ENCODE measurements at places on chromosomes 1 and 21.

- DNase-seq: no peak
These were observed 154.8 kb upstream of the RAB4A start for GRCh38 chr1:229116114-229116513.

DNA sequence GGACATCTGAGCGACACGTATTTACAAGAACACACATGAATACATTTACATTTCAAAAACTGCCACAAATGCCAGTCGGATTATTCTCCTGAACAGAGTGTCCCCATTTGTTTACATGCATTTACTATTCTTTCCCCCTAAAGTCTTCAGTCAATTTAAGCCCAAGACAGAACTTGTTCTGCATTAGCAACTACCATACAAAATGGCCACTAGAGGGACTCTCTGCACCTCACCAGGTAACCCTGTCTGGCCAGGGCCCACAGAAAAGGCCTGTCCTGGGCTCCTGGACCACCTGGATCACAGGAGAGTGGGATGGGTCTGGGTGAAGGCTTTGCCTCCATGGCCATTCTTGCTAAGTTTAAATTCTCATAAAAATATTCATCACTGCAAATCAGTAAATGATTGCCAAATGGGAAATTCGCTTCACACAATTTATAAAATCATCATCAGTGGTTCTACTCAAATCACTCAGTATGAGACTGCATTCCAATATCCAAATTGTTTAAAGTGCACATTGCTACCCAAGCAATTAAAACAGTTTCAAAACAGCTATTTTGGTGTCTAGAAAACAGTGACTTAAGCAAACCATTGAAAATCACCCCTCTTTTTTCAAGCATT, 12.5 kb upstream of the GUCA2A start:
- no peak for DNase-seq

DNA sequence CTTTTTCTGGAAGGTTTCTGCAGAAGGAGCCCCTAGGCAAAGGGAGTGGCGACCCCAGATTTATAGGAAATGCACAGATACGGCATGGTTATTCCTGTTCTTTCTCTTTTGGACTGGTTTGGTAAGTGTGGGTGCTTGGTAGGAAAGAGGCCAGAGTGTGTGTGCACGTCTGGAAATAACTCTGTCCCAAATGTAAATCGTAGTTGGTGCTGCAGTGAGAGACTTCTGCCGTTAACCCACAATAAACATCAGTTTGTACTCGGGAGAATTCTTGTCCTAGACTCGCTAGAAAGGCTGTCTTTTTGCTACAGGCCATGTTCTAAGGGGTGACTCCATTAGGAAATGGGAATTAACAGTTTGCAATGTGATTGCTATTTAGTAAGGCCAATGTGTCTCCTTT, 779 bp downstream of the SLC44A3 start:
- DNase-seq: no peak

GRCh38 chr1:150613061-150613920, 16.1 kb downstream of the ENSA start:
- no peak for DNase-seq

DNA sequence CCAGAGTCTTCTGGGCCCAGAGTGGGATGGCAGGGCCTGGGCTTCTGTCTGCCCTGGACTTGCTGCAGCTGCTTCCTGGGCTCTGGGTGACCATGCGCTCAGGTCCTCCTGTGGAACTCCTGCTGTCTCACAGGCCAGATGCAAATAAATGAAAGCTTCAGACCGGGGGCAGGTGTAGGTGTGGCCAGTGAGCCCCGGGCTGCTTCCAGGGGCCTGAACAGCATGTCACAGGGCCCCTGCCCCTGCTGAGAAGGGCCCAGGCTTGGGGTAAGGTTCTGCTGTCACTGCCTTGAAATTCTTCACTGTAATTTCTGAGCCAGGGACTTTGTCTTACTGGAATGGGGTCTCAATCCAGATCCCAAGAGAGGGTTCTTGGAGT, 2.5 kb upstream of the PKNOX1 start:
- no peak for DNase-seq

- peak; percentile 65 for DNase-seq
These were observed 2.2 kb upstream of the KCNA3 start for GRCh38 chr1:110676970-110677369.

GRCh38 chr1:176157995-176158394, 49.1 kb downstream of the COP1 start:
- DNase-seq: no peak

GRCh38 chr1:247825362-247825761, 1.4 kb upstream of the OR14A16 start:
- DNase-seq: no peak

GRCh38 chr21:41135746-41136145, 32.2 kb upstream of the BACE2 start:
- DNase-seq: no peak

GRCh38 chr1:10947691-10948462, 64.6 kb upstream of the TARDBP start:
- no peak for DNase-seq

GRCh38 chr1:40439247-40439646, 11.0 kb upstream of the ZFP69B start:
- no peak for DNase-seq

GRCh38 chr1:162137179-162137960, 67.9 kb downstream of the NOS1AP start:
- DNase-seq: no peak

DNA sequence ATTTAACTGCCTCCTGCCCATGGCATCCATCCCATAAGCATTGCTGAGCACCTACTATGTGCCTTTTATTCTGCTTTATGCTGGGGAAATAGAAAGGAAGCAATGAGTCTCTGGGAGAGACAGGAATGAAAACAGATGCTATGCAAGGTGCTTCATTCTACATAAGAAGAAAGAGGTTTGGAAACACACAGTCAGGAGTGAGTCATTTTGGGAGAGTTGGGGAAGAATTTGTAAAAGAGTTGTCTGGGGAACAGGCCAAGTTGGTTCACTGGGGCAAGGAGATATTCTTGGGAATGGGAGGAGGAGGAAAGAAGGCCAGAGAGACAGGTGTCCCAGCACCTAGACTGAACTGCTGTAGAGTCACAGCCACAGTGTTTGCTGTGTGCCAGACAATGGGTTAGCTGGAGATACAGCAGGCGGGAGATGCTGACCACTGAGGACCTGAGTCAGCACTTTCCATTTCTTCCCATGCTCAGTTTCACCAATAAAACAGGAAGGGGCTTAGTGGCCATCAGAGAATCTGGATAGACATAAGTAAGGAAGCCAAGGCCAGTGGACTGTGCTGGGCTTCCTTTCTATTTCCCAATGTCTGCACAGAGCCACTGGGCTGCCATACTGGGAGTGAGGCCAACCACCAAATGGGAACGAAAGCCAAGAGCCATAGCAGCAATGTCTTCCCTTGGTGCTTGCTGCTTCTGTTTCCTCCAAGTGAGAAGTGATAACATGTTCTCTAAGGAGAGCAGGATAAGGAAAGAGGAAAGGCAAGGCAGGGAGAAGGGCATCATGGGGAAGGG, 187.7 kb upstream of the USP24 start:
- no peak for DNase-seq

DNA sequence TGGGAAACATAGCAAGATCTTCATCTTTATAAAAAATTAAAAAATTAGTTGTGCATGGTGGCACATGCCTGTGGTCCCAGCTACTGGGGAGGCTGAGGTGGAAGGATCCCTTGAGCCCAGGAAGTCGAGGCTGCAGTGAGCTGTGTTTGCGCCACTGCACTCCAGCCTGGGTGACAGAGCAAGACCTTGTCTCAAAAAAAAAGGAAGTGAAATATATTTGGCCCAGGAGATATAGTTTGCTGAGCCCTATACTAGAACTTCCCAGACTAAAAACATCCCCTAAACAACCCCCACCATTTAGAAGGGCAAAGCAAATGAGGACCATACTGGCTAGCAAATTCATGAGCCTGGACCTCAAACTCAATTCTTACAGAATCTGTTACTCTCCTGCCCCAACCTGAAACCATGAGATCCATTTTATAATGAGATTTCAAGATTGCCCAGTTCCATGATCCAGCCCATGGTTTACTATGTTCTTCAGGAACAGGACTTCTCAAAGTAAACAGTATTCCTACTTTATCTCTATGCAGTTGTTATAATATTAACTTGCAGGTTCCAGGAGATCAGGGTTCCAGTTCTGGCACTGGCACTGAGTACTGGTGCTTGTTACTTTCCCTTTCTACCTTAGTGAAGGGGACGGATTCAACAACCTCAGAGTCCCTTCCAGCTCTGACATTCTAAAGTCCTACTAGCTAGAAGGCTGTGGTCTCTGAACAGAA, 48.9 kb upstream of the TADA1 start:
- no peak for DNase-seq

DNA sequence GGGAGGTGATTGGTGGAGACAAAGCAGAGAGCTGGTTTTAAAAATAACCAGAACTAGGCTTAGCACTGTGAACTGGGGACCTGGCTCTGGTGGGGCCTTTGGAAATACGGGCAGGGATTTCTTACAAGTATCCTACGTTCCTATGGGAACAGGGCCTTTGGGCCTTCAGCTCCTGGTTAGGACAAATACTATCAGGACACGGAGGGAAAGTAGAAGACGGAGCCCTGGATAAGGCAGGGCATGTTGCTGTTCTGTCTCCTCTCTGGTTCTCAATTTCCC, 5.3 kb upstream of the MYOG start:
- DNase-seq: no peak

DNA sequence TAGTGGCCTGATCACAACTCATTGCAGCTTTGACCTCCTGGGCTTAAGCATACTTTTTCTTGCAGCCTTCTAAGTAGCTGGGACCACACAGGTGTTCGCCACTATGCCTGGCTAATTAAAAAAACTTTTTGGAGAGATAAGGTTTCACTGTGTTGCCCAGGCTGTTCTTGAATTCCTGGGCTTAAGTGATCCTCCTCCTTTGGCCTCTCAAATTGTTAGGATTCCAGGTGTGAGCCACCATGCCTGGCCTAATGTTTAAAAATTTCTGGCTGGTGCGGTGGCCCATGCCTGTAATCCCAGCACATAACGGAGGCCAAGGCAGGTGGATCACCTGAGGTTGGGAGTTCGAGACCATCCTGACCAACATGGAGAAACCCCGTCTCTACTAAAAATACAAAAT, 24.4 kb downstream of the YTHDF2 start:
- no peak for DNase-seq
